ENCODE measurements at places on chromosomes 3 and 15.

DNA sequence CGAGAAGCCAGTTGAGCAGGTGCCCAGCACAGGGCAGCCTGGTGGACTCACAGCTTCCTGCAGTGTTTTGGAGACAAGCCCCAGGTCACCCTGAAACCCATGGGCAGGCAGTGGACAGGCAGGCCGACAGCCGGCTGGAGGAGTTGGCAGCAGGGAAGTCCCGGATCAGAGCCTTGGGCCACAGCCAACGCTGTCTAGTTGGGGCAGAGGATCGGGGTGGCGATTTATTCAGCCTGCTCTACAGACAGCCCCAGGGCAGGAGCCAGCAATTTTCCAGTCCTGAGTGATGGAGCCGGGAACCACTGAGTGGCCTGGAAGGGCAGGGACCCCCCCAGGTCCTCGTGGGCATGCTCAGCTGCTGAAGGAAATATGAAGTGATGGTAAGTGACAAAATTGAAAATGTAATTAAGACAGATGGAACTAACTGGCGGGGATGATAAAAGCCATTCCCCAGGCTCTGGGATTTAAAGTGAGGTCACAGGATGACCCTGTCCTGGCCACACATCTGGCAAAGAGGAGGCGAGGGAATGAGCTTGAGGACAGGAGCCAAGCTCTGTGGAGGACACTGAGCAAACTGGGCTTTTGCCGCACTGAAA is 34.4 kb upstream of the TBC1D21 start:
- DNase-seq: no peak

DNA sequence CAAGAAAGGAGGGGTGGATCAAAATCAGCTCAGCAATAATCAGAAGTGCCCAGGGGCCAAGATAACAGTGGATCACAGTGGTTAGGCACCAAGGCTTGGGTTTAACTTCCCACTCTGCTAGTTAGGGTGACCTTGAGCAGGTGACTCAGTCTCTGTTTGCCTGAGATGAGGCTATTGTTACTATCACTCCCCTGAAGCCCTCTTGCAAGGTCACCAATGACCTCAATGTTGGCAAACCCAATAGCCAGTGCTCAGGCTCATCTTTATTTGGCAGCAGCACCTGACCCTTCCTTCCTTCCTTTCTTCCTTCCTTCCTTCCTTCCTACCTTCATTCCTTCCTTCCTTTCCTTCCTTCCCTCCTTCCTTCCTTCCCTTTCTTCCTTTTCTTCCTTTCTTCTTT is 102.4 kb upstream of the HACD2 start:
- no peak for DNase-seq

- no peak for DNase-seq
Measured at GRCh38 chr3:173753593-173753992, 356.0 kb downstream of the NLGN1 start.

DNA sequence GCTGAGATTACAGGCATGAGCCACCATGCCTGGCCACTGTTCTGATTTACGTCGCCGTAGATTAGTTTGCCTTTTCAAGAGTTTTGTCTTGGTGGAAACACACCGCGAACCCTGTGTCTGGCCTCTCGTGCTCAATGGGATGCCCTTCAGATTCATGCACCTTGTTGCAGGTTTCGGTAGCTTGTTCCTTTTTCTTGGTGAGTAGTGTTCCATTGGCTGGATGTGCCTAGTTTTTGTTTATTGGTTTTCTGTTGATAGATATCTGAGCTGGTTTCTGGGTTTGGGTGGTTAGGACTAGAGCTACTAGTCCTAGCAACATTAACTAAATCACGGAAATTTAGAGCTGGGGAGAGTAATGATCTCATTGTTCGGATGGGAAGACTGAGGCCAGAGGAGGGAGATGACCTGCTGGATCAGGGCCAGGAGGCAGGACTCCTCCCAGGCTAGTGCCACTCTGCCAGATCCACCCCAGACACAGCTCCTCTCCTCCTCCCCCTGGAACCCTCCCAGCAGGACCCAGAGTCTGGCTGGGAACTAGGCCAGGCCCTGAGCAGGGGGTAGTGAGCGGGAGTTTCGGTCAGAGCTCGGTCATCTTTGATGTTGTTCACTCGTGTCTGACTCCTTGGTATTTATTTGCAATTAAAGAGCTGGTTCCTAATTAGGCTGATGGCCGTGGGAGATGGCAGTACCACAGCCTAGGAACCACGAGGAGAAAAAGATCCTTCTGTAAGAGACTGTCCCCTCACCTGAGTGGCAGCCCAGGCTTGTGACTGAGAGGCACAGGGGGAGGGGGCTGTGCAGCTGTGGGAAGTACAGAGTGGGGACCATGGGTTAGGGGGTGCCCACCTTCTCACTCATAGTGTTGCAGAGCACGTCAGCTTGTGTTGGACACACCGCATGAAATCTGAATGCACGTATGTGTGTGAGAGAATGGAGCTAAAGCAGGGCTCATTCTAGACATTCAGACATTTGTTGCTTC is 73.4 kb downstream of the SMAD6 start:
- no peak for DNase-seq

DNA sequence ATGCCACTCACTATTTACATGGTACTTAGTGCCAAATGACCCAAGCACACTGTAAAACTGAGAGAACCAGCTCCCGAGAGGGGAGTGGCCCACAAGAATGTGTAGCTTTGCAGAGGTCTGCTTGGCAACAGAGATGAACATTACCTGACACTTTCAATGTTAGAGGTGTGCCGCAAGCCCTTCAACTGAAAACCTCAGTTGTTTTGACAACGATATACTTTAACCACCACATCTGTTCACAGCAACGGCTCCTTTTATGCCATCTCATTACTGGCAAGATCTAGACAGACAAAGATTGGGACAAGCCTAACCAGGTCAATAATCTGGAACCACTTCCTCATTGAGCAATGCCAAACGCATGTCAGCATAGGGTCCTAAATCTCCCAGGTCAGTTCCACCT is 23.7 kb downstream of the NEK10 start:
- DNase-seq: no peak
